ENCODE measurements at places on chromosomes 6 and 20.

GRCh38 chr6:148980234-148980633 lies 233.4 kb downstream of the UST start:
- DNase-seq, result no peak

GRCh38 chr6:147509891-147510290 lies 1.4 kb downstream of the SAMD5 start:
- DNase-seq, result no peak

- no peak for DNase-seq
Measured at GRCh38 chr6:124008000-124008987, 204.6 kb downstream of the NKAIN2 start.

DNA sequence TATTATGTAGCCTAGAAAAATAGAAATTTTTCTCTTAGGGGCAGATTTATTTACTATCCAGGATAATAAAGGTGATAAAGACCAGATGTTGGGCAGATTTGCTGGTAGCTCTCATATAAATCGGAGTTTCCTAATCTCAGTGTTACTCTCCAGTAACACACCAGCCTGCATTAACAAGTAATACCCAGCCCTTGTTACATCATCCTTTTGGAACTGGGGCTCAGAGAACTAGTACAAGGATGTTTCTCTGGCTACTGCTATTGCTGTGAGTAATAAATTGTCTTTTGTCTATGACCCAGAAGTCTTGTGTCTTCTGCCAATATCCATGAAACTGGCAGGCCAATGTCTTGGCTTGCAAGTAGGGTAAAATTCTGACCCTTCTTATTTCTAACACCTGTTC lies 16.8 kb downstream of the TPD52L1 start:
- DNase-seq, result no peak

All from activated B cell treated with CpG ODN at 0.5 μM for 24 hours (primary cell).